Fibroblast of skin of right biceps (primary cell): ENCODE measurements at places on chromosomes 16 and 17.

DNA sequence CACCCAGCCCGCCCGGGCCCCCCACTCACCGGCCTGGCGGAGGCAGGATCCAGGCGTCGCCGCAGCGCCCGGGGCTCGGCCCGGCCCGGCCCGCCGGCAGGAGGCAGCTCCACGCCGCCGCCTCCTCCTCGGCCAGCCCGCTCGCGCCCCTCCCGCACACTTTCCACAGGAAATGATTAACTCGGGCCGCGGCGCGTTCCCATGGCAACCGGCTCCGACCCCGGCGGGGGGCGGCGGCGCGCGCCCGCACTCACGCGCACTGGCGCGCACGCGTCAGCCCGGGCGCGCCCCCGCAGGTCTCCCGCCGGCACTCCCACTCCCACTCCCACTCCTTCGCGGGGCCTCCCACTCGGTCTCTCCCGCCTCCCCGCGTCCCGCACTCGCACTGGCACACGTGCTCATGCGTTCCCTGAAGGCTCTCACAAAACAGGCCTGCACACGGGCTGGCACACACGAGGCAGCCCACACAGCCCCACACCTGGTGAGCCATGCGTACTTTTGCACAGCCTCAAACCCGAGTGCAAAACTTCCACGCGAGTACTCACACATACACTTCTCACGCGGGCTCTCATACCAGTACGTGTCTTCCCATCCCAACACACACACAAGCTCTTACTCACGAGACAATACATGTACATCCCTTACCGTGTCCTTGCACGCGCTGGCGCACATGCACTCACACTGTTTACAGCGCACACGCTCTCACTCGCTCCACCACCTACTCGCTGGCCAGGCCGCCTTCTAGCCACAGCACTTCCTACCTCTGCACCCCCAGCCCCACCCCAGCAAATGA, at the start of gene KIFC3:
KIFC3 (minus strand) TSS at position 151 of the 793 bp plus-strand sequence. CDS start 4,248 bp downstream, outside the sequence.
- DNase-seq = peak; percentile 84

DNA sequence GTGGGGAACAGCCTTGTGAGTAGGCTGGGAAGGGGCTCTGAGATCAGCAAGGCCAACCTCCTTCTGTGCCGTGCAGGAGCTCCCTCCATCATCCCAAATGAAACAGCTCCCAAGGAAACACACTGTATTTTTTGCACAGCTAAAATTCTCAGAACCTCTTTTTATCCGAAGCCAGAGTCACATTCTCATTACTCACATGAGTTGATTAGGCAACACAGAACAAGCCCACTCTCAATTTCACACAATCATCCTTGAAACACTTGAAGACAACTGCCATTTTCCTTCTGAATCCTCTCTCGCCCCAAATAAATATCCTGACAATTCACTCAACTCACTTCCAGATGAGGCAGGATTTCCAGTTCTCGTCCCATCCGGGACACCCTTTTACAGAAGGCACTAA, 66.1 kb downstream of the MYO18A start:
- DNase-seq = no peak

DNA sequence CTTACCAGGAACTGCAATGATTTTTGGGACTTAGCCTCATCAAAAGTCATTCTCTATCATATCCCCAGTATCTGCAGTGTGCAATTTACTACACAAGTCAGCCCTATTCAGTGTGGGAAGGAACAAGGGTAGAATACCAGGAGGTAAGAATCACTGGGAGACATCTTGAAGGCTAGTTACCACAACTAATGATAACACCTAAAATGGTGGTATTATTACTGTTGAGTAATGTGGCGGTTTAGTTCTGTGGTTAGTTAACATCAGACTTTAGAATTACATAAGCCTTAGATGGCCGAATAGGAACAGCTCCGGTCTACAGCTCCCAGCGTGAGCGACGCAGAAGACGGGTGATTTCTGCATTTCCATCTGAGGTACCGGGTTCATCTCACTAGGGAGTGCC, 567.9 kb upstream of the CDH11 start:
- DNase-seq = no peak

- no peak for DNase-seq
Measured at GRCh38 chr16:67845291-67846062, 1.3 kb upstream of the NUTF2 start.

GRCh38 chr16:67441271-67441753, 10.4 kb downstream of the HSD11B2 start:
- no peak for DNase-seq

- peak; percentile 49 for DNase-seq
Measured at GRCh38 chr17:2023692-2024571, 1.2 kb downstream of the RTN4RL1 start.

DNA sequence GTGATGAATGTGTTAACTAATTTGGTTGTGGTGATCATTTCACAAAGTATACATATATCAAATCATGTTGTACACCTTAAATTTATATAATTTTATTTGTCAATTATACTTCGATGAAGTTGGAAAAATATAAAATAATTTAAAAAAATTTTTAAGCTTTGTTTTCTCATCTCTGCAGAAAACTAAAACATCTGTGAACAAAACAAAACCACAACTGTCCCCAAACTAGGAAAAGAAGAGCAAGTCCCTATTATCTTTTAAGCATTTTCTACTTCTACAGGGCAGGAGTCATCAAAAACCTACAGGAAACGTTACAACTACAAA, 6.5 kb downstream of the HSDL1 start:
- DNase-seq = no peak

GRCh38 chr16:17015702-17016101, 455.1 kb downstream of the XYLT1 start:
- no peak for DNase-seq

GRCh38 chr17:61806081-61806828, 57.1 kb downstream of the BRIP1 start:
- DNase-seq = no peak

DNA sequence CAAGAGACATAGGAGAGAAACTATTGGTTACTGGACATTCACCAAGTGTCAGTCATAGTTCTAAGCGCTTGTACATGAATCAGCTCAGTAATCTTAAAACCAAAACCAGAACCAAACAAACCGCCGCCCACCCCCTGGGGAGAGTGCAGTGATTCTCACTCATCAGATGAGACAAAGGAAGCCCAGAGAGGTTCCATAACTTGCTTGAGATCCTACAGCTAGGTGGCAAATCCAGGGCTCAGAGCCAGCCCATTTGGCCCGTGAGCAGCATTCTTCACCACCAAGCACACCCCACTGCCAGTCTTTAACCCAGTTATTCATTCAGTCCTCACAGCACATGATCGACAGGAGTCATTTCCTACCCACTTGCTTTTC, 37.2 kb upstream of the RGS9 start:
- peak; percentile 77 for DNase-seq

GRCh38 chr16:72637306-72637705, 410.6 kb downstream of the ZFHX3 start:
- DNase-seq = peak; percentile 72

DNA sequence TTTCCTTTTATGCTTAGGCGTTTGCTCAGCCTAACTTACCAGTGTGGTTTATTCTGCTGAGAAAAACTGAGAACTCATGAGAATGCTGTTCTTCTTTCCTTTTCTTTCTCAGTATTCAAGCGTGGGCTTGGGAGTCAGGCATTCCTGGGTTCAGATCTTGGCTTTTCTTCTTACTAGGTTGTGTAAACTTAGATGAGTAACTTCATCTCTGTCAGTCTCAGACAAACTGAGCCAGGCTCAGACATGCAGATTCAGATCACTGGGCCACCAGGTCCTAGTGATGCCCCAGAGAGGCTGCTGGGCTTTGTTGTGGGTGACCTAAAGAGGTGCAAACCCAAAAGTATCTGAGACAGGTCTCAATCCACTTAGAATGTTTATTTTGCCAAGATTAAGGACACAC, 95.8 kb upstream of the MPHOSPH6 start:
- DNase-seq = no peak

- no peak for DNase-seq
Measured at GRCh38 chr17:73838815-73839214, 194.6 kb upstream of the SDK2 start.

DNA sequence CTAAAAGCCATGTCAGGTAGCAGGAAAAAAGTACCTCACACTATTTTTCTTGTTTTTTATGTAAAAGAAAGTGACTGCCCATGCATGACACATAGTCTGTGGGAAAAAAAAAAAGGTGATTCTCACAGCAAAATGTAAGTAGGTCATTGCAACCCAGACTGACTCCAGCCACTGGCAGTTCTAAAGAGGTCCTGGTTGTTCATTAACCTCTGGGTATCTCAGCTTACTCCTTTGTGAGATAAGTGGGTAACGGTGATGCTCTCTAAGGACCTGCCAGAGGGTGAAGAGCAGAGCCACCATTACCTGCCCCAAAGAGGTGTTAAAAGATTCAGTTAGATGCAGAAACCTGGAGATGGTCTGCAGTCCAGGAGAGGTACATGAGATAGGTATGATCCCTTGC, 531.9 kb downstream of the GRIN2A start:
- no peak for DNase-seq

- peak; percentile 79 for DNase-seq
Measured at GRCh38 chr16:85555719-85556455, 57.2 kb upstream of the GSE1 start.

- peak; percentile 60 for DNase-seq
Measured at GRCh38 chr16:12271006-12271405, 294.5 kb downstream of the SNX29 start.

GRCh38 chr17:65813306-65813705, 251.9 kb upstream of the AXIN2 start:
- no peak for DNase-seq

DNA sequence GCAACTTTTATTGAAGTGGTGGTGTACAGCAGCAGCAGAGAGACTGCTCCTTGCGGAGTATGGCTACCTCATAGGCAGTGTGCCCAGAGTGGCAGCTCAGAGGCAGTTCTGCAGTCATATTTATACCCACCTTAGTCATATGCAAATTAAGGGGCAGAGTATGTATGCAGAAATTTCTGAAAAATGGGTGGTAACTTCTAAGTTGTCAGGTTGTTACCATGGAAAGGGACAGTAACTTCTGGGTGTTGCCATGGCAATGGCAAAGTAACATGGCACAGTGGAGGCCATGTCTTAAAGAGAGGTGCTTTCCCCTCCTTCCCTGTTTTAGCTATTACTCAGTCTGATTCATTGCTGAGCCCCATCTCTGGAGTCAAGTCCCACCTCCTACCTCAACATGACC, 53.4 kb downstream of the MEOX1 start:
- peak; percentile 37 for DNase-seq

- no peak for DNase-seq
Measured at GRCh38 chr16:3498988-3499387, 1.8 kb upstream of the CLUAP1 start.

- DNase-seq = no peak
Measured at GRCh38 chr17:34082404-34082803, 172.7 kb upstream of the CCL2 start.

- DNase-seq = no peak
Measured at GRCh38 chr16:79093554-79093967, 507.0 kb downstream of the MAF start.

DNA sequence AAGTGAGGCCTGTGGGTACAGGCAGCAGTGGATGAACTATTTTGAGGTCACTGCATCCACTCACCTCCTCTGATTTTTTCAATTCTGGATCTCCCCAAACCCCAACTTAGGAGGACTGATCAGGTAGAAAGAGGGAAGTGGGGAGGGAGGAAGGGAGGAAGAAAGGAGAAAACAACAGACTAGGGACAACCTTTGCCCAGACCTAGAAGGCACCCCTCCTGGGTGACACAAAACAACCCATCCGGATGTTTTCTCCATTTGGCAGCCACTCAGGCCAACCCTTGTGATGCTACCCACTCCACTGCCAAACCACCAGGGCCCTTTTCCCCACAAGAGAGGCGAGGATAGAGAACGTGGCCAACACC, 2.7 kb downstream of the ORMDL3 start:
- DNase-seq = no peak

DNA sequence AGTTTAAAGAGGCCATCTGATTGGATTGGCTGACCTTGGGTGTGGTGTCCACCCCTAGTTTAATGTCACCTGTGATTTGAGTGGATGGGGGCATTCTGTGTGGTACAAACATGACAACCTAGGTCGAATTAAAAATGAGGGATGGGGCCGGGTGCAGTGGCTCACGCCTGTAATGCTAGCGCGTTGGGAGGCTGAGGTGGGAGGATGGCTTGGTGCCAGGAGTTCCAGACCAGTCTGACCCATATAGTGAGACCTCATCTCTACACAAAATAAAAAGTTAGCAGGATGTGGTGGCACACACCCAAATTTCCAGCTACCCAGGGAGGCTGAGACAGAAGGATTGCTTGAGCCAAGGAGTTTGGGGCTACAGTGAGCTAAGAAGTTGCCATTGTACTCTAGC, 14.4 kb downstream of the CNTROB start:
- no peak for DNase-seq

GRCh38 chr17:36182176-36183000, 6.0 kb upstream of the TBC1D3B start:
- no peak for DNase-seq

DNA sequence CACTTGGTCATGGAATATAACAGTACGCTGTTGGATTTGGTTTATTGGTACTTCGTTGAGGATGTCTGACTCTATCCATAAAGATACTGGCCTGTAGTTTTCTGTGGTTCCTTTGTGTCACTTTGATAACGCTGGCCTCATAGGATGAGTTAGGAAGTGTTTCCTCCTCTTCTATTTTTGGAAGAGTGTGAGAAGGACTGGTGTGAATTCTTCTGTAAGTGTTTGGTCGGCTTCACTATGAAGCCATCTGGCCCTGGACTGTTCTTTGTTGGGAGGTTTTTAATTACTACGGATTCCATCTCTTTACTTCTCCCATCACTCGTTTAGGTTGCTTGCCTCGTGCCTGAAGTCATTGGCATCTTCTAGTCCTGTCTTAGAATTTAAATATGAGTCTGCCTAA, 117.3 kb downstream of the OR1D5 start:
- DNase-seq = no peak

DNA sequence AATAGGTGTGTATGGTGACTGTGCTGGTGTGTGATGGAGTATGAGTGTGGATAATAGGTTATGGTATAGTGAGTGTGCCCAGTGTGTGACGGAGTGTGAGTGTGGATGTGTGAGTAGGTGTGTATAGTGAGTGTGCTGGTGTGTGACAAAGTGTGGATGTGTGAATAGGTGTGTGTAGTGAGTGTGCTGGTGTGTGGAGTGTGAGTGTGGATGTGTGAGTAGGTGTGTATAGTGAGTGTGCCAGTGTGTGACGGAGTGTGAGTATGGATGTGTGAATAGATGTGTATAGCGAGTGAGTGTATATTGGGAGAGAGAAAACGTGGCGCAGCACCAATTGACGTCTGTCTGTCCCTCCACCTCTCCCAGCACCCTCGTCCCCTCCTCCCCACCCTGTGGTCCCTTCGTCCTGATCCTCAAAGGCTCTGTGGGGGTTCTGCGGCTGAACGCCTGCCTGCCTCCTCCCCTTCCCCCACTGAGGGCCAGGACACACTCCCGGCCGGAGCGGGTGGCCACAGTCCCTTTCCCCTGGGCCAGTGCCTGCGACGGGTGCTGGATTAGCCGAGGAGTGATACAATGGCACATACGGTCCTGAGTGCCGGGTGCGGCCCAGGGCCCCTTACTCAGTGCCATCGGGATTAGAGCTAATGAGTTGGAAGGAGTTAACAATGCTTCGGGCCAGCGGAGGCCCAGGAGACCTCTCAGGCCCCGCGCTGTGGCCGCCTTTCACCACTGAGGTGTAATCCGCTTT, 160.0 kb downstream of the MRM1 start:
- no peak for DNase-seq
